ENCODE measurements at places on chromosomes 6 and 20.

- no peak overlapping the region for H3K4me3 ChIP-seq
- H3K27ac ChIP-seq = no peak overlapping the region
- DNase-seq = no peak
- no peaks in the 10 kb centered on the region for H3K4me1 ChIP-seq
- no peaks in the 10 kb centered on the region for H3K36me3 ChIP-seq
Measured at GRCh38 chr20:15111654-15112053, 774.2 kb upstream of the FLRT3 start.

DNA sequence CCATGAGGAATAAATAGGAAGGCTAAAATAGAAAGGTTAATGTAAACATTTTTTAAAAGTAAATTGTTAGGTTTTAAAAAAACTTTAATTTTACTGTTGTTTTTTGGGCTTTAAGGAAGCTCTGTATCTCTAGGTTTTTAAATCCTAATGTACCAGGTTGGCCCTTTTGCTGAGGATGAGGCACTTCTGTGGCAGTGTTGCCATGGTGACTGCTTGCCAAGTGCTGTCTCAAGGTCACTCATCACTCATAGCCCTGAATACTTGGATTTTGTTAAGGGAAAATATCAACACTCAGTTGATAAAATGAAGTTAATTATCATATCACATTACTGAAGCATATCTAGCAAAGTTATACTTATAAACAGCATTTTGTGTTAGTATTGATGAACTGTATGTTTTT lies 50.2 kb downstream of the NCOA3 start:
- no peak overlapping the region for H3K4me3 ChIP-seq
- no peaks in the 10 kb centered on the region for H3K27me3 ChIP-seq
- no peak overlapping the region for H3K27ac ChIP-seq
- no peak for DNase-seq
- H3K36me3 ChIP-seq = peaks cover 5% of the 10 kb centered on the region
- peaks cover 23% of the 10 kb centered on the region for H3K4me1 ChIP-seq

DNA sequence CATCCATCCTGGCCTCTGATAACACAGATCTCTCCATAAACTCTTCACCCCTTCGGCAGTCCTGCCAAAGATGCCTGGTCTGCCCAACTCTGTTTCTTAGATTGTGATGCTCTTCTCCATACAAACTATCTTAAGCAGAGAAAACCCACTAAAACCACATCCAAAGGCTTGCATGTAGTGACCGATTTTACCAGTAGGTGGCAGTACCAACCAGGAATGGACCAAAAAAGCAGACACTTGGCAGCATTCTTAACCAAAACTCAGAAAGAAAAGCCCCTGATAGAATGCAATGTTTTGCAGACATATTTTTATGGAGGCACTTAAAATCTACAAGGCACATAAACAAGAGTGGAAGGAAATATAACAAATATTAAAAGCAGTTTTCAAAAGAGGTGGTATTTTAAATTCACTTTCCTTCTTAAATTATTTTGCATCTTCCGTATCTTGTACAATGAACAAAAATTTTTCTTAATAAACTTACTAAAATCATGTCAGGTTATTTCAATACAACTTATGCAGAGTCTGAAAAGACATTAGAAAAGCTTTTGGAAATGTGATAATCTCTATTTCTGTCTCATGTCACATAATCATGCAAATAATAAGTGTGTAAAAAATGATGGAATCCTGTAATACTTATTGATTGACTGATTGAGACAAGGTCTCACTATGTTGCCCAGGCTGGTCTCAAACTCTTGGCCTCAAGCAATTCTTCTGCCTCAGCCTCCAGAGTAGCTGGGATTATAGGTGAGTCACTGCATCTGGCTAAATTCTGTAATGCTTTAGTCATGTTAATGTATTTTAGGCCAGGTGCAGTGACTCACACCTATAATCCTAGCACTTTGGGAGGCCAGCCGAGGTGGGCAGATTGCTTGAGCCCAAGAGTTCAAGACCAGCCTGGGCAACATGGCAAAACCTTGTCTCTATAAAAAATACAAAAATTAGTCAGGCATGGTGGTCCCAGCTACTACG lies 29.4 kb downstream of the LRP11 start:
- H3K27ac ChIP-seq = no peak overlapping the region
- DNase-seq = no peak
- H3K36me3 ChIP-seq = peaks cover 15% of the 10 kb centered on the region

DNA sequence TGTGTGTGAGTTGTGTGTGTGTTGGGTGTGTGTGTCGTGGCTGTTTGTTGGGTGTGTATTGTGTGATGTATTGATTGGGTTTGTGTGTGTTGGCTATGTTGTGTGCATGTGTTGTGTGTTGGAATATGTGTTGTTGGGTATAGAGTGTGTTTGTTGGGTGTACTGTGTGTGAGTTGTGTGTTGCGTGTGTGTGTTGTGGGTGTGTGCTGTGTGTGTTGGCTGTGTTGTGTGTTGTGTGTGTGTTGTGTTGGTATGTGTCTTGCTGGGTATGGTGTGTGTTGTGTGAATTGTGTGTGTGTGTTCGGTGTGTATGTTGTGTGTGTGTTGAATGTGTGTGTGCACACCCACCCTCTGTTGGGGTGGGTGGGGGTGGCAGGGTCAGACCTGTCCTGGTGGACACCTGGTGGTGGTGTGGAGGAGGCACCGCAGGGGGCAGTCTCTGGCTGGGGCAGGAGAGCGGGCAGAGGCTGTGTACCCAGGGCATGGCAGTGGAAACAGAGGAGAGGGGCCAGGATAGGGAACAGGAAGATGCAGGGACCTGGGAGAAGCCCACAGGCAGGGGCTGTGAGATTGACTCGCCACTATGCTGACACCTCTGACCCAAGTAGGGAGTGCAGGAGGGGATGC lies 25.5 kb upstream of the PXDC1 start:
- no peak for DNase-seq
- no peak overlapping the region for H3K4me3 ChIP-seq
- H3K36me3 ChIP-seq = no peaks in the 10 kb centered on the region
- no peak overlapping the region for H3K27ac ChIP-seq
- H3K4me1 ChIP-seq = peaks cover 23% of the 10 kb centered on the region

GRCh38 chr6:168097621-168098430 lies 18.8 kb upstream of the FRMD1 start:
- no peak for DNase-seq
- no peaks in the 10 kb centered on the region for H3K36me3 ChIP-seq
- H3K4me3 ChIP-seq = no peak overlapping the region

DNA sequence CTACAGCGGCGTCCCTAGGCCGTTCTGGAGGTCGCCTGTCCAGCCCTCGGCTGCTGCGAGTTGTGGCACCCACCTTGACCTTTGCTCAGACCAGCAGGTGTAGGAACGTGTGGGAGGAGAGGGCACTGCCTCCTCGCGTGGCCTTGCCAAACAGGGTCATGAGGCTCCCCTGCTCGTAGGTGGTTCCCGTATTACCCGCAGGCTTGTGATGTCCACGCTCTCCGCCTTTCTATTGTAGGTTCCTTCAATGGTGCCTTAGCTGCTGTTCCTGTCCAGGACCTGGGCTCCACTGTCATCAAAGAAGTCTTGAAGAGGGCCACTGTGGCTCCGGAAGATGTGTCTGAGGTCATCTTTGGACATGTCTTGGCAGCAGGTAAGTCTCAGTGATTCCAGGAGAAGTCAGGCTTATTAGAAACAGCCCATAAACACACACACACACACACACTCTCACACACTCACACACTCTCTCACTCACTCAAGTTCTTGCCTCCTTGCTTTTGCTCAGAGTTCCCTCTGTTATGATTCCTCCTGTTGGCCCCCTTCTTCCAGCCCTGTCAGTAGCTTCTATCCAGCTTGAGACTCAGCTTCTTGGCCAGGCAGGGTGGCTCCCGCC lies 942 bp downstream of the ACAT2 start:
- DNase-seq = no peak
- H3K27ac ChIP-seq = peak overlapping the region; percentile 98
- H3K4me3 ChIP-seq = peak overlapping the region; percentile 92
- H3K36me3 ChIP-seq = peaks cover 13% of the 10 kb centered on the region
- no peaks in the 10 kb centered on the region for H3K27me3 ChIP-seq

- H3K4me3 ChIP-seq = no peak overlapping the region
- H3K27me3 ChIP-seq = no peaks in the 10 kb centered on the region
- peaks cover 8% of the 10 kb centered on the region for H3K4me1 ChIP-seq
- peaks cover 44% of the 10 kb centered on the region for H3K36me3 ChIP-seq
Measured at GRCh38 chr20:49635866-49636265, 67.9 kb upstream of the PTGIS start.

GRCh38 chr6:154502553-154502952 lies 7.9 kb downstream of the CNKSR3 start:
- no peak for DNase-seq
- no peaks in the 10 kb centered on the region for H3K27me3 ChIP-seq
- H3K36me3 ChIP-seq = peaks cover 4% of the 10 kb centered on the region
- H3K4me1 ChIP-seq = peaks cover 13% of the 10 kb centered on the region

- peaks cover 16% of the 10 kb centered on the region for H3K4me1 ChIP-seq
- no peak overlapping the region for H3K4me3 ChIP-seq
- no peak for DNase-seq
- no peaks in the 10 kb centered on the region for H3K27me3 ChIP-seq
- H3K36me3 ChIP-seq = no peaks in the 10 kb centered on the region
Measured at GRCh38 chr6:68468244-68468884, 166.7 kb upstream of the ADGRB3 start.

DNA sequence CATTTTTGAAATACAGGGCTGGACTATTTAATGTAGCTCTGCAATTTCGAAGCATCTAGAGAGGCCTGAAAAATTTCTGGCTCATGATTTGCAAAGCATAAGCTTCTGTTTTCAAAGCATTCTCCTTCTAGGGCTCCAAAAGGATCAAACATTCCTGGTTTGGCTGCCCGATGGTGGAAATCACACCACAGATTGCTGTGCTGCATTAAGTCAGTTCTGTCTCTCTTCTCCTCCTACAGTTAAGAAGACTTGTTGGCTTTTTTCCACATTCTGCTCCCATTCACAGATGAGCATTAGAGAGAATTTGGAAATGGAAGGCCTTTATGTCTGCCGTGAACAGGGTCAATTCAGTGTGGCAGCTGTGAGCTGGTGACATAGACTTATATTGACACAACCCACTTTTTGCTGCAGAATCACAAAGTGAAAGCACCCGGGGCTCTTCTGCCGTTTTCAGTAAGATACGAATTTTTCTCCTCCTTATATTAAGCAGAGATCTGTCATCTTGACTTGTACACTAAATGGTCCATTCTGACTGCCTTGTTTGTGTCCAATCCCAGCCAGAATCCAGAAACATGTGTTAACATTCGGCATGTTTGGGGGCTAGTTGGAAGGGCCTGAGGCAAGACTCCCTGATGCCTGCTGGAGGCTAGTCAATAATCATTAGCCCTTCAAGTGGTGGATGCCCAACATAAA lies 330.8 kb upstream of the DEFB112 start:
- DNase-seq = no peak
- no peaks in the 10 kb centered on the region for H3K27me3 ChIP-seq
- H3K36me3 ChIP-seq = peaks cover 2% of the 10 kb centered on the region
- no peak overlapping the region for H3K4me3 ChIP-seq
- H3K4me1 ChIP-seq = no peaks in the 10 kb centered on the region

DNA sequence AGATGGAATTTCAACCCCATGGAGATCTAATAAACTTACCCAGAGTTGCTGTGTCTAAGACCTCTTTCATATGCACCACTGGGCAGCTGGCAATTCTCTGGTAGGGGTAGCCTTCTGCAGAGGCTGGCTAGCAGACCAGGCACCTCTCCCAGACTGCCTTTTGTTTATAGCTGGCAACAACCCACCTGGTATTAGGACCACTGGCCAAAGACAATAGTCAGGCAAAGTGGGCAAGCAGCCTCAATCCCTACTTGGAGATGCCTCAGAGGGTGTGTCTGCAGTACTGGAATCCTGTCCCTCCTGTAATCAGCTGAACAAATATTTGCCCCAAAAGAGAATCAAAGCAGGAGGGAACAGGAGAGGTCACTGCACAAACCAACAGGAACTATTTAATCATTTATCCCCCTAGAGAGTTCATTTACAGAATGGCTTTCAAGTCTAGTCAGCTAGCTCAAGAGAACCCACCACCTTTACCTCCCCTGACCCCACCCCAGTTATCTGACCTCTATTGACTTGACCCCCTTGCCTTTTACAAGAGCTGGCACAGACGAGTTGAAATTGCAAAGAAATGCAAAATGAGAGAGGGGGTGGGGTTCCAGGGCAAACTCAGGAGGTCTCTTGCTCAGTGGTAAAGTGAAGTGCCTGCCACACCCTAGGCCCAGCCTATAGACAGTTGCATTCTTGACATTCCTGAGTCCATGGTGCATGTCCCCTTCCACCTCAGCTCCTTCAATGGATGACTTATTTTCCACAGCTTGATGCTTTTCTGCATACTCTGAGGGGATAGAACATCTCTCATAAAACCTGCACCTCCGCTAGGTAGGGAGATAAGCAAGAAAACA lies 2.8 kb downstream of the BCL2L1 start:
- H3K27me3 ChIP-seq = no peaks in the 10 kb centered on the region
- peak overlapping the region; percentile 98 for H3K27ac ChIP-seq
- DNase-seq = no peak
- H3K36me3 ChIP-seq = peaks cover 36% of the 10 kb centered on the region

- no peak for DNase-seq
- H3K4me3 ChIP-seq = no peak overlapping the region
- H3K27me3 ChIP-seq = no peaks in the 10 kb centered on the region
- no peak overlapping the region for H3K27ac ChIP-seq
Measured at GRCh38 chr6:131968656-131969055, 17.5 kb upstream of the CCN2 start.

- H3K4me1 ChIP-seq = peaks cover 25% of the 10 kb centered on the region
- peaks cover 38% of the 10 kb centered on the region for H3K36me3 ChIP-seq
- no peaks in the 10 kb centered on the region for H3K27me3 ChIP-seq
- no peak overlapping the region for H3K4me3 ChIP-seq
- H3K27ac ChIP-seq = no peak overlapping the region
Measured at GRCh38 chr6:56649053-56649769, 6.5 kb upstream of the DST start.

DNA sequence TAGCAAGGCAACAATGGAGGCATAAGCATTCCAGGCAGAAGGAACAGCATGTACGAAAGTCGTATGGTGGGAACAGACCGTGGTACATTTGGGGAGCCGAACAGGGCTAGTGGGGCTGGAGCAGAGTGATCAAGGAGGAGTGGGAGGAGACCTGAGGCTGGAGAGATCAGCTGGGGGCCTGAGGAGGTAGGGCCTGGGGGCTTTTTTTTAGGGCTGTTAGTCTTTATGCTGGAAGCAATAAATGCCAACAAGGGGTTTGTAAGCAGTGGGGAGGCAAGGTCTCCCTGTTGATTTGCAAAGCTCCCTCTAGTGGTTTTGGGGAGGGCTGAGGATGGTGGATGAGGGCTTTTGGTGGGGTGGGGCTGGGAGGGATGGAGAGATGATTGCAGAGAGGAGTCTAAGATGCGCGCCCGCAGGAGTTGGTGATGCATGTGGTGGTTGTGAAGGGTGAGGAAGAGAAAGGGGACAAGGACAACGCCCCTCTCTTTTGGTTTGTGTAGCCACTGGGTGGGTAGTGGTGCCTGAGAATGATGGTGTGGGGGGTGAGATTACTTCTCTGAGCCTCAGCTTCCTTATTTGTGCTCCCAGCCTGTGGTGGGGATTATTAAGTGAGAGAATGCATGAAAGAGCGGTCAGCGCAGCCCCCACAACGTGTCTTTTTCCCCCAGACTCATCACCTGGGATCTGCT lies 74.1 kb upstream of the TOX2 start:
- DNase-seq = peak; percentile 62
- H3K4me3 ChIP-seq = no peak overlapping the region
- H3K27ac ChIP-seq = no peak overlapping the region
- peaks cover 3% of the 10 kb centered on the region for H3K4me1 ChIP-seq
- H3K27me3 ChIP-seq = no peaks in the 10 kb centered on the region
- no peaks in the 10 kb centered on the region for H3K36me3 ChIP-seq

GRCh38 chr6:12892151-12892550 lies 175.6 kb downstream of the PHACTR1 start:
- peaks cover 2% of the 10 kb centered on the region for H3K36me3 ChIP-seq
- H3K27ac ChIP-seq = no peak overlapping the region
- H3K4me3 ChIP-seq = no peak overlapping the region
- peaks cover 11% of the 10 kb centered on the region for H3K4me1 ChIP-seq

GRCh38 chr6:105794239-105794638 lies 291.9 kb upstream of the PRDM1 start:
- peaks cover 9% of the 10 kb centered on the region for H3K4me1 ChIP-seq
- no peak overlapping the region for H3K27ac ChIP-seq
- no peak overlapping the region for H3K4me3 ChIP-seq
- DNase-seq = no peak
- no peaks in the 10 kb centered on the region for H3K36me3 ChIP-seq
